Head of caudate nucleus (tissue), 42 donors: ENCODE measurements at places on chromosomes 4 and X.
A peak's percentile ranks its signal among the peaks of the same experiment; 100 is the strongest.

DNA sequence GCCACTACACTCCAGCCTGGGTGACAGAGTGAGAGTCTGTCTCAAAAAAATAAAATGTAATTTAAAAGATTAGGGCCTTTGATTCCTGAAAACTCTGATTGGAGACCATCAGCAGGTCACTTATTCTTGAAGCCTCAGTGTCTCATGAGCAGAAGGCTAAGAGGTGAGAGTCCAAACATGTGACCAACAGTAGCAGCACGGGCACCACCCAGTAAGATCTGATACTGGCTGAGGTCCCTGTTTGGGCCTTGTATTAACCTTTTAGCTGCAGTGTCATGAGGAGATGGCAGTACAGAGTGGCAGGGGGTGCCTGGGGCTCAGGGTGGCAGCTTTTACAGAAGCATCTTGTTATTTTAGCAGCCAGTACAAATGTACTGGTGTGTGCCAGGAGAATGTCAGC lies 89.3 kb downstream of the FHDC1 start:
- DNase-seq, result no peak

- peak; percentile 23 for DNase-seq
Measured at GRCh38 chrX:71253253-71254091, 468 bp downstream of the ZMYM3 start.

DNA sequence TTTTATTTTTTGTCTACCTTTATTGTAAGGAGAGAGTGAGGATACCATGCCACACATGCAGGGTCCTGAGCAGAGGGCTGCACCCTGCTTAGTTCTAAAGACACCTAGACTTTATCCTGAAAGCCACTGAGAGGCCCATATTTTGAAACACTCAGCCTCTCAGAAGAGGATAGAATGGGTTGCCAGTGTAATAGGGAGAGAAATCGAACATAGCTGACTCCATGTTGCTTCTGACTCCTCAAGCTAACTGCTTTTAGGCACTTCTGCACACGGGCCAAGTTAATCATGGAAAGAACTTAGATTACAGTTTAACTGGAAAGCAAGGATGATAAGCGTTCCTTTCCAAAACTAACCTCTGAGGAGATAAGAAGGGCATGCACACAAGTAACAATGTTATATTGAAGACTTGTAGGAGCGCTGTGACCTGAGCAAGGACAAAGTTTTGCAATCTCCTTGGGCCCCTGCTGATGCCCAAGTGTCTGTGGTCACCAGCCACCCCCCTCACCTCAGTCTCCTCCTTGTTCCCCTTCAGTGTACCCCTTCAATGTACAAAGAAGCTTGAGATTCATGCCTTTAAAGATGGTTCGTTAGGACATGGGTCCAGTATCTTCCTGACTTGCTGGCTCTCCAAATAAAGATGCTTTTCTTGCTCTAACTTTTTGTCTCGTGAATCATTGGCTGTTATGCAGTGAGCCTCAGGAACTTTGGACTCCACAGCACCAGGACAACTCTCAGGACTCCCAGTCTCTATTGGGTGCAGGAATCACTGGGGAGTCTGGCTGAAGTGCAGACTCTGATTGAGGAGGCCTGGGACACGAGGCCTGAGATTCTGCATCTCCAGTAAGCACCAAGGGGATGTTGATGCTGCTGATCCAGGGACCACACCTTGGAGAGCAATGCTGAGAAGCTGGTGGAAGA lies 25.4 kb upstream of the CD99 start:
- DNase-seq, result no peak

- DNase-seq, result peak; percentile 22
Measured at GRCh38 chrX:71910643-71910985, at the start of gene NHSL2. Gene NHSL2 (plus strand): TSS chrX:71910845.

GRCh38 chr4:164716901-164717300 lies 37.0 kb upstream of the SMIM31 start:
- no peak for DNase-seq

GRCh38 chr4:47862297-47862696 lies 24.4 kb upstream of the CORIN start:
- no peak for DNase-seq

- no peak for DNase-seq
Measured at GRCh38 chrX:123337886-123338639, 154.0 kb downstream of the GRIA3 start.

- no peak for DNase-seq
Measured at GRCh38 chr4:15690020-15690809, 8.6 kb downstream of the FAM200B start.

DNA sequence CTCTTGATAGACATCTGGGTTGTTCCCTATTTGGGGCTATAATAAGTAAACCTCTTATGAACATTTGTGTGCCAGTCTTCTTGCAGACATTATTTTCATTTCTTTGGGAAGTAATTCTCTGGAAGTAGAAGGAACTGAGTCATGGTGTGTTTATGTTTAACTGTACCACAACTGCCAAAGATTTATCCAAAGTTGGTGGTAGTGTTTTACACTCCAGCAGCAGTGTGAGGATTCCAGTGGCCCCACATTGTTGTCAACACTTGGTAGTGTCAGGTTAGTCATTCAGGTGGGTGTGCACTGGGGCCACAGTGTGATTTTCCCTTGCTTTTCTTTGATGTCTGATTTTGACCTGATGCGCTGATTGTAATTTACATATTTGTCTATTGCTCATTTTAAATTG lies 5.0 kb upstream of the UVSSA start:
- DNase-seq, result no peak

DNA sequence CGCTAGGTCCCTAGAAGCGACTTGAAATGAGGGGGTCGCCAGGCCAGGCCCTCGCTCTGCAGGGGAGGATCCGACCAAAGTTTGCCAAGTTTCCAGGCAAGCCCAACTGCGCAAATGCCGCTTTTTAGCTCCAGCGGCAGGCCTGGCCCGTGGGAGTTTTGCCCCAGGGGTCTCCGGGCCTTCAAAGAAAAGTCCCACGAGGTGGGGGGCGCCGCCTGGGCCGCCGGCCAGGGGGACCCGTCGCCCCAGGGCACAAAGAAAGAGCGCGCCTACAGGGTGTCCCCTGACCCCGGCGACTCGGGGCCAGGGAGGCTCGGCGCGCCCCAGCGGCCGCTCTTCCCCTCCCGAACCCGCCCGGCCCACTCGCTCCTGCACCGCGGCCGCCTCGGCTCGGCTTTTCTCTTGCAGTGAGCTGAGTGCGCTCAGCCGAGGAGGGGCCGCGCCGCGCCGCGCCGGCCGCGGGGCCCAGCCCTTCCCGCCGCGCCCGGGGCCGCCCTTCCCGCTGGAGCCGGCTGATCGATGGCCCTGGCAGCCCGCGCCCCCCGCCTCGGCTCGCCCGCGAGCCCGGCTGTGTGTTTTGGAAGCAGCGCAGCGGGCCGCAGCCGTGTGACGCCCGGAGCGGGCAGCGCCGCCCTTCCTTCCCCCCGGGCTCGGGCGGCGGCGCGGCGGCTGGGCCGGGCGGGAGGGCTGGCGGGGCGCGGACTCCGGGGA lies 754 bp upstream of the KLF3 start:
- no peak for DNase-seq

DNA sequence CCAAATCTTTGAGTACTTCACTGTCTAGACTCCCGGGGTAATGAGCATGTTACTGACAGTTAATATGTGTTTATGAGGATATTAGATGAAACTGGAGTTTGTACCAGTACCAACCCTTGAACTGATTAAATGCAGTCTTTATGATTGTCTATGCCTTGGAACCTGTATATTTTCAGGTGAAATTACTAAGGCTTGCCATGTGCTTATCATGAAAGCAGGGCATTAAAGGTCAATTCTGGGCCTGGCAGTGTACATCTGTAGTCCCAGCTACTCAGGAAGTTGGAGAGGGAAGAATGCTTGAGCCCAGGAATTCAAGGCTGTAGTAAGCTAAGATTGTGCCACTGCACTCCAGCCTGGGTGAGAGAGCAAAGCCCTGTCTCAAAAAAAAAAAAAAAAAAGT lies 27.6 kb downstream of the PHEX start:
- no peak for DNase-seq

GRCh38 chr4:15562114-15562513 lies 92.4 kb downstream of the CC2D2A start:
- peak; percentile 32 for DNase-seq

DNA sequence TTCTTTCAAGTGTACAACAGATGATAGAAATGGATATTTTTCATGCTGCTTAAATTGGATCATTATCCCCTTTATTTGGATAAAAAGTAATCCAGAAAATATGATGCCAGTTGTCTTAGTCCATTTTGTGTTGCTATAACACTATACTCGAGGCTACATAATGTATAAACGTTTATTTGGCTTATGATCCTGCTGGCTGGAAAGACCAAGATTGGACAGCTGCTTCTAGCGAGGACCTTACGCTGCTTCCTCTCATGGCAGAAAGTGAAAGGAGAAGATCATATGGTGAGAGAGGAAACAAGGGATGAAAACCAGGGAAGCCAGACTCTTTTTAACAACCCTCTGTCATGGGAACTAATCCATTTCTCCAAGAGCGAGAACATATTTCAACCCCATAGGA lies 102.7 kb downstream of the TRAM1L1 start:
- DNase-seq, result no peak

DNA sequence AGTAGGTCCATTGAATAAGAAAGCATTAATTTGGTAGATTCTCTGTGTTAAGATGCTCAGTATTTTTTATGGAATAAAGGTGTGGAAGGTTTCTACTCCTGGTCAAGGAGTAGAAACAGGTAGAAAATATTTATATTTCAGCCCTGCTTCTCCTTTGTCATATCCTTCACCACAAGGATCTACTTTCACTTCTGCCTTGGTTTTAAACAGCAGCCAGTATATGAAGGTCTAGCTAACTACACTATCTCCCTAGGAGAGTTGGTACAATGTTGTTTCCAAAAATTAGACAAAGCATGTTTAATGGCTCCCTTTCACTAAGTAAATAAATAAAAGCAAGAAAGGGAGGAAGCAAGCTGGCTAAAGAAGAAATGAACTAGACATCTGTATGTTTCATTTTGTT lies 44.6 kb upstream of the GYPA start:
- DNase-seq, result no peak

DNA sequence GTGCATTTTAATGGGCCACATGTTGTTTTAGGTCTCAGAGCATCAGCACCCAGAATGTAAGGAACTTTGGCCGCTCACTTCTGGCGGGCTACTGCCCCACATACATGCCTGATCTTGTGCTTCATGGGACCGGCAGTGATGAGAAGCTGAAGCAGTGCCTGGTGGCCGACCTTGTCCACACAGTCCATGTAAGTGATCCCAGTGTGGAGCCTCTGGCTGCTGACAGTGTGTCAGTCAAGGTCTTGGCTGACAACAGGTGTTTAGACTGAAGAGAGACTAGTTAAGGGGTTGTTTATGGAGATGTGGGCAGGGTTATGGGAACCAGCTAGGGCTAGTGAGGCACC lies 101.4 kb downstream of the FNIP2 start:
- DNase-seq, result no peak

DNA sequence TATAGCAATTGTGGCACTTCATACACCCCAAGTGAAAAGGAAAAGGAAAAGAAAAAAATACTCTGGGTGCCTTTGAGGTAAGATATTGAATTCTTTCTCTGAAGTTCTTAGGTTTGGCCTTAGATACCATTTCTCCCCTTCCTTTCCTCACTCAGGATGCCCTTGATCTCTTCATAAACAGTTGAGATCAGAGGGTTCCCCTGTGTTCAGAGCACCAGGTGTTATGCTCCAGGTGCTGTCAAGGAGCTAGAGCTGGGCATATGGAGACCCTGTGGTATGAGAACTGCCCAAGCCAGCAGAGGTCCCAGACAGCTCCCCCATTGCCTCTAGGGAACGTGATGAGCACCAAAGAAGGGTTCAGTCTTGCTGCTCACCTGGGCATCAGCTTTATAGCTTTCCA lies 17.1 kb upstream of the CD40LG start:
- no peak for DNase-seq
